ENCODE measurements at places on chromosomes 3 and 15.

GRCh38 chr3:72728958-72729467 is 119.2 kb downstream of the SHQ1 start:
- no peak for DNase-seq

DNA sequence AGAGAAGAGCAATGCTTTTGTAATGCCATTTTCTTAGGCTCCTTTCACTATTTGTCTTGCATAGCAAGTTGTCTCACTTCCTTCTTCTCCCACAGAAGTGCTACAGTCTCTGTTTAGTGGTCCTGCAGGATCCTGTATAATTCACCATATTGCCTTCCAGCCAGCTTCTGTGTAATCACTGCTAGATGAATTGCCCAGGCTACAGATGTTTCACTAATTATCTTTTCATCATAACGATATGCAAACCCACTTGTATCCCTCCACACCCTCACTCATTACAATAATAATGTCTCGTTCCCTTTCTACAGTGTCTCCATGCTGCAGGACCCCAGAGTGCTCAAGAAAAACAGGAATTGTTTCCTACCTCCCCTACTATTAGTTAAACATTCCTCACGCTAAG is 402.9 kb downstream of the TBL1XR1 start:
- DNase-seq, result no peak

DNA sequence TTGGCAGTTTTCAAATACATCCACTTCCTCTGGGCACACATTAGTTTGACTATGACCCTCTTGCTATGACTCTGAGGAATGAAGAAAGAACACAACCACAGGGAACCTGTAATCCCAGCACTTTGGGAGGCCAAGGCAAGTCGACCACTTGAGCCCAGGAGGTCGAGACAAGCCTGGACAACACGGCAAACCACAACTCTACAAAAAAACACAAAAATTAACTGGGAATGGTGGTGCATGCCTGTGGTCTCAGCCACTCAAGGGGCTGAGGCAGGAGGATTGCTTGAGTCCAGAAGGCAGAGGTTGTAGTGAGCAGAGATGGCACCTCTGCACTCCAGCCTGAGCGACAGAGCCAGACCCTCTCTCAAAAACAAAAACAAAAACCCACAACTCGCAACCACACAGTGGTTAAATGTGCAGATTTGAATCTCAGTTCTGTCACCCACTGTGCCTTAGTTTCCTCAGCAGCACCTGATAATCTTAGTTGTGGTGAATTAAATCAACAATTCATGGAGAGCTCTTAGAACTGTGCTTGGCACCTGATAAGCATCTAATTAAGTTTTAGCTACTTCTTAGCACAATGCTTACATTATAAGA is 65.7 kb downstream of the MYLK start:
- no peak for DNase-seq

DNA sequence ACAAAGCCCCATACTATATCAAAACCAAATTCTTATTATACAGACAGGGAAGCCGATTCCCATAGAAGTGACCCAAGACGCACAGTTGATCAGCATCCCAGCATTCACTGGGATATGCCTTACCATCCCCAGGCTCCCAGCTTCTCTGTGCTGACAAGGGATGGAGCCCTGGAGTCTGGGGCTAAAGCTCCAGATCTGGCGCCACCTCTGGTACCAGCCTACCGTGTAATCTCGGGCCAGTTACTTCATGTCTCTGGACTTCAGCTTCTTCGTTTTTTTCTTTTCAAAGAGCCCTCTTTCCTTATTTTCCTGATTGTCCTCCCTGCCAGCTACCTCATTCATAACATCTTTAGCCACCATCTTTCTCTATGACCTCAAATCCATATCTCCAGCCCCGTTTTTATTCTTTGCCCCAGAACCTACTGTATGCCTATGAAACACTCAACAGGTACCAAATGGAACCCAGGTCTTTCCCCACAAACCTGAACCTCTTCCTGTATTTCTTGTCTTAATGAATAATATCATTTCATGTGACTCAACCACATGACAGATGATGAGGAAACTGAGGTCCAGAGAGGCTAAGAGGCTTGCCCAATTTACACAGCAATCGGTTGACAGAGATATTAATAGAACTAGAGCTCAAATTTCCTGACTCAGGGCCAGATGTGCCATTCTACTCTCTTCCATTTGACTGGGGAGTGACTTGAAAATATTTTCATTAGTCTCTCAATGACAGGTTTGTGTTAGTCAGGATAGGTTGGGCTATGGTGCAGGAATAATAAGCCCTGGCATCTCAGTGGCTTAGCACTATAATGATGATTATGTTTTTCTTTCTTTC is 85.4 kb upstream of the TLE3 start:
- DNase-seq, result peak; percentile 46

DNA sequence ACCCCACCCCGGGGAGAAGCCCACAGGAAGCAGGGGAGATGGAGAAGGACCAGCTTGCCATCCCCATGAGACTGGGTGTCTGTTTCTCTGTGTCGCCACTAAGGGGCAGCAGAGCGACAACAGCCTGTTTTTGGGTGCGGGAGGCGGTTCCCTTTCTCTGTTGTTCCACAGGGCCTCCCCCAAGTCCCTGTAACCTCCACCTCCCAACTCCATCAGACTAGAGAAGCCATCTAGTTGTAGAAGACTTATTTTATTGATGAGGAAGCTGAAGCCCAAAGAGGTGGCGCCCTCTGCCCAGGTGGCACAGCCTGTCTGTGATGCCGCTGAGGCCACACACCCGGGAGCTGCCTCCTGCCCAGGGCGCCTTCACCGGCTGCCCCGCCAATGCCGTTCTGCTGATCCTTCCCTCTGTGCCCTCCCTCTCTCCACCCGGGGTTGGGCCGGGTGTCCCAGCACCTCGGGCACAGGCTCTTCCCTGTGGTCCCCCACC is 3.9 kb upstream of the CCDC9B start:
- DNase-seq, result peak; percentile 60

- DNase-seq, result no peak
Observed at GRCh38 chr15:25719101-25719985, 143.8 kb downstream of the ATP10A start.

- DNase-seq, result no peak
Observed at GRCh38 chr3:10762611-10763247, 53.3 kb upstream of the SLC6A11 start.

DNA sequence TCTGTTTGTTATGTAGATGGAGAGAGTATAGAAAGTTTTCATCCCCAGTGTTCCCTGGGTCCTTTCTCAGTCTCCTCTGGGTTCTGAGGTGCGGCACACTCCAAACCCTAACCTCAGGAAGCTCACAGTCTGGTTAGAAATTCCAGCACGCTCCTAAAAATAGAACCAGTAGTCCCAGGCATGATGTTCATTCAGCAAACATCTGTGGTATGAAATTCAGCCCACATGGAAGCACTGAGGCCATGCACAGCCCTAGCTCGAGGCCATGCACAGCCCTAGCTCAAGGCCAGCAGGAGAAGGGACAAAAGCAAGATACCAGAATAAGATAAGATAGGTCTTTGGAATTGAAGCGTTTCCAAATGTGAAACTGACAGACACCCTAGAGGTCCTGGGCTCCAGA is 82.3 kb upstream of the OXTR start:
- no peak for DNase-seq

DNA sequence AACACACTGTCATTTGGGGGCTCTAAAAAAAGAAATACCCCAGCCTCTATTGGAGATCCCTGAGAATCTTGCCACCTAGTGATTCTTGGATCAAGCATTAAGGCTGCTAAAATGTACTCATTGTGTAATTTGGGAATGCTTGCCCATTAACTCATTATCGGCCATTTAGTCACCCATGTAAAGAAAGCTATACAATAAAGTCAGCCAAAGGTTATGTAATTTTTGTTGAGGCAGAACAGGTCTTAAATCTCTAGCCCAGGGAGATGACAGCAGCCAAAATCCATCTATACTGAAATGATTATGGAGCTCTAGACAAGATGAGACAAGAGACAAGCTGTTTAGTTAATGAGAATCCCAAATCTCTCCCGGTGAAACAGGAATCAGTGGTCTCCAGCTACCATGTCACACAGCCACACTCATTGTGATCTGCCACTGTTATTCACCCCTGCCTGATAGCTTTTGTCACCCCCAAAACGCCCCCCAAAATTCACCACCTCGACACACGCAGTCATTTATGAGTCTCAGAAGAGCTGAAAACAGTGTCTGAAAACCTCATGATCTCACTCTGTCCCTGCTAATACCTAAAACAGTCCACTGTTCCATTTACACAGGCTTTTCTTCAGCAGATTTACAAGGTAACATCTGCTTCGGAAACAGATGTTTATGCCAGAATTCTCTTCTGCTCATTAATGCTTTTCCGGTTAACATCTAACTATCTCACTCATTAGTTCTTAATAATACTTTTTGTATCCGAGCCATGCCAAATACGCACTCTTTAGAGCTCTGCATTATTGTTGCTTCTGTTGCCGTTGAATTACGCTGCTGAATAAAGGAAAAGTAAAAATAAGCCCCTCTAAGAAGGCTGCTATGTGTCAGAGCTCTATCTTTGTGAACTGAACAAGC is 138.5 kb downstream of the RORA start:
- no peak for DNase-seq

- DNase-seq, result no peak
Observed at GRCh38 chr3:73846951-73847350, 222.2 kb upstream of the PDZRN3 start.

DNA sequence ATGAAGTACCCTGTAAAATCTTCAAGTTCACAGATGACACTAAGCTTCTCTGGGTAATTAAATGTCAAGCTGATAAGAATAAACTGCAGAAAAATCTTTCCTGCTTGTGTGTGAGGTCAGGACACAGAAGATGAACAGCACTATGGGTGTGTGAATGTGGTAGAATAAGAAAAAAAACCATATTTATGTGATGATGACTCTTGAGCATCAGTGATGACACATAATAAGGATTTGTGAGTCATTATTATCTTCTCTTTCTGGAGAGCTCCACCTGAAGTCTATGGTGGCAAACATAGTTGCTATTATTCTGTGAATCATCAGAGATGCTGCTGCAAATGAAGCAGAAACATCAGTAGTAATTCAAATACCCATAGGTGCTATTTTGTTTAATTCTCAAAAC is 422.4 kb downstream of the DIPK2A start:
- DNase-seq, result no peak

DNA sequence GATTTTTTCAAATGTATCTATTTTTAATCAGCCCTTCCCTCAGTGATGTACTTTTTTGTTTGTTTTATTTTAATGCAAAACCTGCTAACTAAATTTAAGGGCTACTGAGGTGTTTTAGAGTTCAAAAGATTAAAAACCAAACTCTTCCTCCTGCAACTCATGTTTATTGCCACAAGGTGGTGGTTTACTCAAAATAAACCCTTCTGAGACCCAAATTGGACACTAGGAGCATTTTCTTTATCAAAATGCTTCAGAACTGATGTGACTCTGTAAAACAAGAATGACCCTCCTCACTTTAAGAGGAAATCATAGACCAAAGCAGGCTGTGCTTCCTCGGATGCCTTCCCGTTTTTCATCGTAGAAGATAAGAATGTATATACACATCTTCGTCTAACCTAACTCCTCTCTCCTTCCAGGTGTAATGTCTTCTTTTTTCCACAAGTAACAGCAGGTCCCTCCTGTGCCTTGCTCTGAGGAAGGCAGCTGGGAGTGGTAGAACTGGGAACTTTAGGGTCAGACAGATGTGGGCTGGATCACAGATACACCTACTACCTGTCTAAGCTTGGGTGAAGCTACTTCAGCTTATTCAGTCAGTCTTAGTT is 2.9 kb upstream of the NME9 start:
- peak; percentile 33 for DNase-seq

GRCh38 chr3:186538779-186539178 is 5.4 kb downstream of the CRYGS start:
- DNase-seq, result no peak

DNA sequence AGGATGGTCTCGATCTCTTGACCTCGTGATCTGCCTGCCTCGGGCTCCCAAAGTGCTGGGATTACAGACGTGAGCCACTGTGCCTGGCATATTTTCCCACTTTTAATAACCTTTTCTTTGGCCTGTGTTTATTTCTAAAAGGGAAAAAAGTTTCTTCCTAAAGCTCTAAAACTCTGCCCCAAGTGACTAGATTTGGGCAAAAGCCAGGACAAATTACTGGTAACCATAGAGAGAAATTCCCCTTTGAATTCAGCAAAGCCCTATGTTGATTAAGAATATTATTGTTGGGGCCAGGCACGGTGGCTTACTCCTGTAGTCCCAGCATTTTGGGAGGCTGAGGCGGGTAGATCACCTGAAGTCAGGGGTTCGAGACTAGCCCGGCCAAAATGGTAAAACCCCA is 11.5 kb upstream of the TRPM7 start:
- DNase-seq, result no peak

DNA sequence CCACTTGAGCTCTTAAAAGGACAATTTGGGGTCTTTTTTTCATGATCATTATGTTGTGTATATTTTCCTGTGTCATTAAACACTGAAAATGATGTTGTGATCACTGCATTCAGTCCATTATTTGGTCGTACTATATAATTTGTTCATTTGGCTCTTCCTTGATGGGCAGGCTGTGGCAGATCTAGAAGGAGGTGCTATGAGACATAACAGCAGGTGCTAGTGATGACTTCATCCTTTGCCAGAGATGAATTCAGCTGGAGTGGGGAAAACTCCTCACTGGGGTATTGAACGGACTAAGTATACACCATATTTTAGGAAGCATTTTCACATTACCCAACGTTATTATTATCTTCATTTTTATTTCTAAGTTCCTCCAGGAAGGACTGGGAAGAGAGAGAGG is 12.0 kb downstream of the CMTM7 start:
- no peak for DNase-seq

GRCh38 chr15:101016581-101016980 is 97.4 kb downstream of the LRRK1 start:
- no peak for DNase-seq

DNA sequence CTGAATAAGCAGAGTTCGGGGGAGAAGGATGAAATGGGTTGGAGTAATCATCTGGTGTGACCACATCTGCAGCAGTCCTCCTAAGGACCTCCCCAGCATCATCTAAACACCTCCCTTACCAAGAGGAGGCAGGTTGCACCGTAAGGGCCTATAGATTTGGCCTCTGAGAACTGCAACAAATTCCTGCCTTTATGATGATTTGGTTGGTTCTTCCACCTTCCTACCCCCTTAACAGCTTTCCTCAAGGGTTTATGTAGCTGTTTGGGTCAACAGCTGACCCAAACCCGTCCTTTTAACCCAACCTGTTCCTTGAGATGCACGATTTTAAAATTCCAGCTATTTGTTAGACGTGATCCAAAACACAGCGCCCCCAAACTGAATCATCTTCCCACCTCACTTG is 58.2 kb downstream of the AAGAB start:
- no peak for DNase-seq

DNA sequence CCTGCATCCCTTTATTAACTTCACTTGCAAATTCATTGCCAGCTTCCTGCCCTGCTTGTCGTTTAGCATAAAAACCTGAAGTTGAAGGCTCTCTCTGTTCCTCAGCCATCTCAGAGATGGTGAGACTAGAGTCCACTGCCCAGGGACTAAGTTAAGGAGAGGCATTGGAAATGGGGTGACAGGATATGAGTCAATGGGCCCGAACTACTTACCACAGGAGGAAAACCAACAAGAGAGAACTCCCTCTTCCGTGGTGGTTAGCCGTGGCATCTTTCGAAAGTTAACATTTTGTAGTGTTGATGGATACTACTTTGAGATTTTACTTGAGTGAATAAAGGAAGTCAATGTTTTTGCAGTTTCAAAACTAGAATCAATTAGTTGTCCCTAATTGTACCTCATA is 65.3 kb downstream of the LRTM1 start:
- no peak for DNase-seq
